ENCODE measurements at places on chromosomes 11 and 22.

DNA sequence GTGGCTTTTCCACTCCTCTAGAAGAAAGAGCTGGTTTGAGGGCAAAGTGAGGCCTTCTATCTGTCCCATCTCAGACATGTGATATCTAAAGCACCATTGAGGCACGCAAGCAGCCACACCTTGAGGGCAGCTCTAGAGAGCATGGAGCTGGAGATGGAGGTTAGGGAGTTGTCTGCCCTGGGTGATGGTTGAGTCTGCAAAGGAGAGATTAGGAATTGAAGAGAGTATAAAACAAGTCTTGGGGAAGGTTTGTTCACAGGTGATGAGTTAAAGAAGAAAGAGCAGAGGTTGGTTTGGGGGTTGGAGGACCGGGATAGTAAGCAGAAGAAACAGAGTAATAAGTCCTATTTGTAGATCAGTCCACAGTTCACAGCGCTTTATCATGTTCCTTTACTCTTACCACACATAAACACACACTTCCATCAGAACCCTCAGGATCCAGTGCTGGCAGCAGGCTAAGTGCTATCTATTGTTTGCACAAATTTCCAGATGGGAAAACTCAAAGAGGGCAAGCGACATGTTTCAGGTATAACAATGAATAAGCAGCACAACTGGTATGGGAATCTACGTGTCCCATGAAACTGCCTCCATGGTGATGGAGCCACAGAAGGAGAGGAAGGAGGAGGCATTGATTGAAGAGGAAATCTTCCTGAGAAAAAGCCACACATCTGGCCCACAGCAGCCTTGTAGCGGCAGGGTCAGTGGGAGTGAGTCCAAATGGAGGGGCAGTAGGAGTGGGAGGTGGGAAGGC lies 65.8 kb downstream of the RASSF10 start:
- DNase-seq, result no peak

DNA sequence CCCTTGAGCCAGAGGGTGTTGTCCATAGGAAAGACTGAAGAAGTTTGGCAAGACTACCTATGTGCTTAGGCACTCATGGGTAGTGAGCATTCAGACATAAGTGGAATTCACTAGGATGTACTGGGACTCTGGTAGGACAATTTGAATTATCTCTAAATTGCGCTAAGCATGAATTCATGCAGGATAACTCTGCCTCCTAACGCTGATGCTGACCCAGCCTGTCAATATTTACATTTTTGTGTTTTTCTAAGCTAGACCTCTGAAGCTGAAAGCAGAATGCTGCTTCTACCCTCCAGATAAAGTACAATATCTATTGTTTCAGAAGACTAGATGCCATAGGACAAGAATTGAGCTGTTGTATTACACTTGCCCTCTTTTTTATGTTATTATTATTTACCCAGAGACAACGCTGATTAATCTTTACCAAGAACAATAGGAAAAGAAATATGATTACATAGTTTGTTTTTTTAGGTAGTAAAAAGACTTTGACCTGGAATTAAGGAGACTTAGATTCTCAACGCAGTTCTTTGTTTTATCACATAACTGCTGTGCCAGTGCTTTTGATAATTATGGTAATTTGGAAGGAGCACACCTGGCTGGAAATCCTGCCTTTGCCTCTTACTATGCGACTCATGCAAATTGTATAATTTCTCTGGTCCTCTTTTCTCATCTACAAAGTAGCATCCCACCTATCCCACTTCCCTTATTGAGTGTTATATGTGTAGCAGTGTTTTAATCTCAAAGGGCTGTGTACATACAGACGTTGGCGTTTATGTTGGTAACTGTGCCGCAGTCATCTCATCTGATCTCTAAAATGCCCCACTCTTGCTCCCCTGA lies 21.2 kb upstream of the GRAMD1B start:
- no peak for DNase-seq

DNA sequence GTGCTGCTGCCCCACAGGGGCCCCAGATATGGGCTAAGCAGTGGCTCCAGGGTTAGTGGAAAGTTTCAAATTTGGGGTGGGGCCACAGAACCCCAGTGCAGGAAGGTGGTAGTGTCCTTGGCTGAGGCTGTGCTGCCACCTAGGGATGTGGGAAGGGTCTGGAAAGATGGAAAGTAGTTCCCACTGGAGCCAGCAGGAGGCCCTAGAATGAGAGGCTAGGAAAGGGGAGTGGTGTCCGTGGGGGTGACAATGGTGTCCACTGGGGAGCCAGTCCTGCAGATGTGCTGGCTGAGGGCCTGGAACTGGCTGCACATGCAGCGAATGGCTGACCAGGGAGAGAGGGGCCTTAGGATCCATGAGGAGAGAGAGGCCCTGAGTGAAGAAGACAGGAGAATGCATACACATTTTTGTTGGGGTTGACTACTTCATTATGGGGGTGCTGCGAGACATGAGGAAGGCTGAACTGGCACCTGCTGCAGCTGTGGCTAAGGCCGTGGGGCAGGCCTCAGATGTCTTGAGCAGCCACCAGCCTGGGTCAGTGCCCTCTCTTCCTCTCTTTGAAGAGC lies 21.1 kb downstream of the RFPL3 start:
- DNase-seq, result no peak

DNA sequence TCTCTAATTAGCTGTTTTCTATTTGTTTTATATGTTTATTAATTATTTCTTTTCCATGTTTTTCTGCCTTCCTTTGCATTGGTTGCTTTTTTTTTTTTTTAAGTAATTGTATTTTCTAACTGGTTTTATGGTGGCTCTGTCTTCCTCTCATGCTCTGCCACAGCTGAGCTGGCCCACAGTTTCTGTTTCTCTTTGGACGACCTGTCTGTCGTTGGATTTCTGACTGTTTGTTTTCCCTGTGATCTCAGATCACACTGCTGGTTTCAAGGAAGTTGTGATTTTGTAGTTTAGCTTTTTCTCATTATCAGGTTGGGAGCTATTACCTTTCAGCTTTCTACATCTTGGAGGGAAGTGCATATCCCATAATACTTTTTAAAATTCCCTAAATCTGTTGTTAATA lies 15.9 kb upstream of the OR6M1 start:
- no peak for DNase-seq

DNA sequence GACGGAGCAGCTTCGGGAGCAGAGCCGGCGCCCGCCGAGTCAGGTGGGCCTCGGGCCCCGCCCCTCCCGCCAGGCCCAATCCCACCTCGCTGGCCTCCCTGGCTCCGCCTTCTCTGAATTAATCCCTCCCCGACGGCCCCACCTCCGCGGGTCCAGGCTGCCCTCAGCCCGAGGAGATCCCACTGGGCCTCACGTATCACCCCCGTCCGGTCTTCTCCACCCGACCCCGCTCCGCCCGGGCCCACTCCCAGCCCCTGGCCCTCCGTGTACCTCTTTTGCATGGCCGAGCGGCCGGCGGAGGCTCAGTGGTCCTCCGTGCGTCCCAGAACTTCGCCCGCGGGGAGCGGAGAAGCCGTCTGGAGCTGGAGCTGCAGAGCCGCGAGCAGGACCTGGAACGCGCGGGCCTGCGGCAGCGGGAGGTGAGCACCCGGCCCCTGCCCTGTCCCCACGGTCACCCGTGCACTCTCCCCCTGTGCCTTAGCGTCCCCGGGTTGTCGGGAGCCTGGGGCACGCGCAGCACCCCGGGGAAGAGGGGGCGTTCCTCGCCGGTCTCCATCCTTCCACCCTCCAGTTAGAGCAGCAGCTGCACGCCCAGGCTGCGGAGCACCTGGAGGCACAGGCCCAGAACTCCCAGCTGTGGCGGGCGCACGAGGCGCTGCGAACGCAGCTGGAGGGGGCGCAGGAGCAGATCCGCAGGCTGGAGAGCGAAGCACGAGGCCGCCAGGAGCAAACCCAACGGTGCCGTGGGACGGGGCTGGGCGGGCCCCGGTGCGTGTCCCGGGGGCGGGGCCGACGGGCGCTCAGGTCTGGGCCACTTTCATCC lies 2.2 kb upstream of the CD151 start:
- no peak for DNase-seq

DNA sequence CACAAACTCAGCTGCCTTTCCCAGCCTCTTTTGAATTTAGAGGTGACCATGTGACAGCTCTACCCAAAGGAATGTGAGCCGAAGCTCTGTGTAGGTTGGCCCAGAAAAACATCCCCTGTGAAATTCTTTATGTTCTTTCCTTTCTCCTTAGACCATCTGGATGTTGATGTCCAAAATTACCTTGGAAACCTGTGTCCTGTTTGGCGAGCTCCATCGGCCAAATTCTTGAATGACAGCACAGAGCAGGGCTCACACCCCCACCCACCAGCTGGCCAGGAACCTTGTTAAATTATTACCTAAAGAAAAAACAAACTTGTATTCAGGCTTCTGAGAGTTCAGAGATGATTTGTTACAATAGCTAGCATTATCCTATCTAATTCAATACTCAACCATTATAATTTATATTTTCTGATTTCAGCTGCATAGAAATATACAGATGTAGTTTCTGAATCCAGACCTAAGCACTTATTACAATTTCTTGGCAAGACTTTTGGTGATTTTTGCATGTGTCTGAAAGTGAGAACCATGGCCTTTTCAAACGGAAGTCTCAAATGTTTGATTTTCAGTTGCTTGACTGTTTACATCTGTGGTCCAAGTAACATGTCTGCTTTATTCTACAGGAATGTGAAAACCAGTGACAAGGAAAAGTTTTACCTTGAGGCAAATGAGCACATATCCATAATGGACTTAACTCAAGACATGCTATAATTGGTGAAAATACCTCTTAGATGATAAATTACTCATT lies 554.2 kb downstream of the NTM start:
- no peak for DNase-seq

DNA sequence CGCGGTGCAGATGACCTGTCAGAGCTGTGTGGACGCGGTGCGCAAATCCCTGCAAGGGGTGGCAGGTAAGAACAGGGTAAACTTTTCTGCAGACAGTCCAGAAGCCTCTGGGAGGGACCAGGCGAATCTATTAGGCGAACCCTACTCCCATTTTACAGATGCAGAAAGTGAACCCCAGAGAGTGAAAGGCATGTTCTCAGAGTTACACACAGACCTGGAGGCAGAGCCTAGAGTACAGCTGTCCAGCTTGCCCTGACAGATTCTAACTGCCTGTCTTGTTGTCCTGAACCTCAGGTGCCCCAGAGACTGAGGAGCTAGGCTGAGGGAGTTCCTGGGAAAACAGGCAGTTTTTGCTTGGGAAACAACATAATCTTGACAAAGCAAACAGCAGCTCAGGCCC lies 665 bp downstream of the CCS start:
- no peak for DNase-seq

- no peak for DNase-seq
These were observed 35.8 kb downstream of the DUSP8 start for GRCh38 chr11:1536065-1536843.

GRCh38 chr11:1009991-1010390 lies 26.5 kb downstream of the MUC6 start:
- no peak for DNase-seq

DNA sequence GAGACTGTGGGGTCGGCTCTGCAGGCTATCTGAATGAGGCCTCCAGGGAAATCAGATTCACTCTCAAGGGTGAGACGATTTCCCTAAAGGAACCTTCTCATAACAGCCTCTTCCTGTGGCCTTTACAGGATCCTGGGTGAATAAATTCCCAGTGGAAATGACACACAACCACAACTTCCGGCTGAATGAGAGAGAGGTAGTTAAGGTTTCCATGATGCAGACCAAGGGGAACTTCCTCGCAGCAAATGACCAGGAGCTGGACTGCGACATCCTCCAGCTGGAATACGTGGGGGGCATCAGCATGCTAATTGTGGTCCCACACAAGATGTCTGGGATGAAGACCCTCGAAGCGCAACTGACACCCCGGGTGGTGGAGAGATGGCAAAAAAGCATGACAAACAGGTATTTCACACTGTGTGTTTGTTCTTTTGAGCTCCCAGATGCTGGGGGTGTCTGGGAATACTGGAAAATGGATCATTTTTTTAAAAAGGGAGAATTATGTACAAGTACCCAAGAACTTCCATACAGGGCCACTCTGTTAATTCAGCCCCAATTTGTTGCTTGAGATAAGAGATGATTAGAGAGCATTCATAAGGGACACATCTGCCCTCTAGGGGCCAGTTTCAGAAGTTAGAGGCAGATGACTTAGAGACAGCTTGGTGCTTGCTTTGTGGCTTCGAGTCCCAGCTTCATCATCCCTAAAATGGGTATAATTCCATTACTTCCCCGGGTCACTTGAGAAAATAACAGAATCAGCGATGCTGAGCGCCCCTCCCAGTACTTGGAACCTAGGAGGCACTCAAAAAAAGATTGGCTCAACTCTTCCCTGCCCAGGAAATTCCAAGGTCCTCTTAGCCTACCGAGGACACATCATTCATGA lies 10.2 kb downstream of the SERPIND1 start:
- peak; percentile 1 for DNase-seq

- no peak for DNase-seq
These were observed 19.7 kb upstream of the IL17REL start for GRCh38 chr22:50032109-50032871.

DNA sequence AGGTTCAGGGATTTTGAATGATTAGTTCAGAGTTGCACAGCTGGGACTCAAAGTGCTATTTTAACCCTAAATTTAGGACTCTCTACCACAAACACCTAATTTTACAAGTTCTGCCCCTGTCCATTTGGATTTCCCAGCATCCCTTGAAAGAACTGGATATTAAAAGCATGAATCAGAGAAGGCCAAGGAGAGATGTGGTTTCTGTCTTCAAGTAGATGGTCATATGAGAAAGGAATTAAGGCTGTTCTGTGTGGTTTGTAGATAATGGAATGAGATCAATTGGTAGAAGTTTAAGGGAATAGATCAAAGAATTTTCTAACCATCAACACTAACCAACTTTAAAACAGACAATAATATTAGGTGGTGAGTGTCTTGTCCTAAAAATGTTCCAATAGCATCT lies 106.4 kb upstream of the TENM4 start:
- no peak for DNase-seq

DNA sequence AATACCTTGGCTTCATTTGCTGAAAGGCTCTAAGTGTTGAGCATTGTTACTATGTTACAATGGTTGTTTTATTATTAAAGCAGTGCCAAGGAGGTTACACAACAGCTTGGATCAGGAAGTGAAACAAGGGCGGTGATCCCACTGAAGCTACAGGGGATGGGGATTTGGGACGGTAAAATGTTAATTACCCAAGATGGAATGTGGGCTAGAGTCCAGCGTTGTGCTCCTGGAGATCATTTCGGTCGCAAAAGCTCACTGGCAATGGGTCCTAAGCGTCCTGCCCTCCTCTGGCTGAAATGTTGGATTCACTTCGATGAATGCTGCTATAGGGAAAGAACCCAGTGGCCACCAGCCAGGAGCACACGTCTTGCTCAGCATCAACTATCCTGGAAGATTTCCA lies 48.3 kb downstream of the FAM83F start:
- DNase-seq, result no peak

- no peak for DNase-seq
These were observed 22.7 kb downstream of the CACNA1I start for GRCh38 chr22:39593066-39593930.

GRCh38 chr11:14148653-14149273 lies 186.2 kb downstream of the SPON1 start:
- DNase-seq, result no peak

- DNase-seq, result no peak
These were observed 8.2 kb downstream of the PDGFB start for GRCh38 chr22:39236321-39237317.

All from DMS 273 treated with DMSO at 0.1 percent for 48 hours (cell line).